ENCODE measurements at places on chromosomes 6 and 20.

GRCh38 chr6:108822401-108822800 lies 25.8 kb upstream of the ARMC2 start:
- no peak for DNase-seq

GRCh38 chr20:62150310-62150575 lies 6.7 kb downstream of the SS18L1 start:
- no peak for DNase-seq

GRCh38 chr20:63452341-63452740 lies 20.1 kb downstream of the KCNQ2 start:
- DNase-seq, result no peak

GRCh38 chr6:142155091-142155490 lies 8.0 kb downstream of the VTA1 start:
- no peak for DNase-seq

- DNase-seq, result no peak
These were observed 2.6 kb downstream of the CTSZ start for GRCh38 chr20:59004493-59004762.

- no peak for DNase-seq
These were observed 26.3 kb downstream of the ITCH start for GRCh38 chr20:34389206-34389953.

DNA sequence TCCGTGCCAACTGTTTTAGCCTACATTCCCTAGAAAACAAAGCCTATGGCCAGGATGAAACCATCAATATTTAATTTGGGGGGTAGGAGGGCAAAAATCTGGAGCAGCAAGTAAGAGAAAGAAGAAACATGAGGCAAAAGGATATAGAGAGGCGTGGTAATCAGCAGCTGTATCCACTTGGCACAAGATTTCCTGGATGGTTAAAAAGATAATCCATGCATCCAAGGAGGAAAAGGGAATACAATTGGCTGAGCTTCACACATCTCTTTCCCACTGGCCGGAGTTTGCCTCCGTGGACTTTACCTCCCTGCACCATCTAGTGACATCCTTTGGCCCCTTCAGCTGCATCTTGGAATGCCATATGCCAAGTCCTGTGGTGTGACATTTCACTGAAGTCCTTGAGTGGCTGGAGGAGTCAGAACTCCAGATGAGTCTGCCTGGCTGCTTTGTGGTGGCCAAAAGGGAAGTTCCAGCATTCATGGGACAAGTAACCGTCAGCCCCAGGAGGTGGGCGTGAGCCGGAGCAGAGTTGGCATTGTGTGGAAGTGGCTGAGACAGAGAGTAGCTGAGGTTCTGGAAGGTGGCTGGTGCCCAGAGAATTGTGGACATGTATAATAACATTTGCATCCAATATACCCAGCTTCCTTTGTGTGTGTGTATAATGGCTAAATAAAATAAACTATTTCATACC lies 13.7 kb upstream of the TMX4 start:
- no peak for DNase-seq

DNA sequence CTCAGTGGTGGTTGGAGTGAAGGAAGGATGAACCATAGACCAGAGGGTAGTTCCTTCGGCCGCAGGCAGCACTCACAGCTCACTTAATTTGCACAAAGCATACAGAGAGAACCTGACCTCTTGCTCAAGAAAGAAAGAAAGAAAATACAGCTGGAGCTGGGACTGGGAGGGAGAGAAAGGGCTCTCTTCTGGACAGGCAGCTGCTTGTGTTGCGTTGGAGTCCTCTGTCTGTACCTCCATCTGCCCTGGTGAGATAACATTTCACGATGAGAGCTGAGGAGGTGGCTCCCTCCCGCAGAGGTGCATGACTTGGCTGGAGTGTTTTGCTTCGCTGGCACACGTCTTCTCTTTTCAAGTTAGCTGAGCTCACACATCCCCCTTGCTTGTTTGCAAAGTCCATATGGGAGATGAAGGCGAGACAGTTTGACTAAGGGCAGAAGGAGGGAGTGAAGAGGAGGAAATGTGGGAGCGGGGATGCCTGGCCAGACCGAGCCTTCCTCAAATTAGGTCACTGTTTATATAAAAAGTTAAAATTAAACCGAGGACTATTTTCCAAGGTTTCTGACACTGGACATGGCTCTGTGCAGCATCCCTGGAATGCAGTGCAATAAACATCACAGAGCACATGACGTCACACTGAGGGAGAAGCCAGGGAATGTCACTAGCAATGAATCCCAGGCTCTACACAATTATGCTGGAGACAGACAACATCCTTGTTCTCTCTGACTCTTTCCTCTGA lies 359.4 kb downstream of the CD83 start:
- DNase-seq, result no peak

DNA sequence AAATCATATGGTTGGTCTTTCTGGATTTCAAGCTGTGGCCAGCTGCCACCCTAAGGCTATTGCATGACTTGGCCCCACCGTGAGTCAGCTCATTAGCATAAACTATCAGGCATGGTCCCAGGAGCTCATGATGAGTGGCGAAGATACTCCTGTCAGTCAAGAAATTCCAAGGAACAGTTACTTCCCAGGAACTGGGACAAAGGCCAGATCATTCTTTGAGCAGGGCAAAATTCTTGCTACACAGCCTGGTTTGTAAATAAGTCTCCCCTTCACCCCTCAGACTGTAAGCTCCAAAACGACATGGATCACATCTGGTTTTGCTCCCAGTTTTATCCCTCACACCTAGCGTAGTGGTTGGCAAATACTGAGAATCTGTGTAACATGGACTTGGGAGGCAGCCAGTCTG lies 33.0 kb upstream of the KIAA1586 start:
- peak; percentile 27 for DNase-seq

DNA sequence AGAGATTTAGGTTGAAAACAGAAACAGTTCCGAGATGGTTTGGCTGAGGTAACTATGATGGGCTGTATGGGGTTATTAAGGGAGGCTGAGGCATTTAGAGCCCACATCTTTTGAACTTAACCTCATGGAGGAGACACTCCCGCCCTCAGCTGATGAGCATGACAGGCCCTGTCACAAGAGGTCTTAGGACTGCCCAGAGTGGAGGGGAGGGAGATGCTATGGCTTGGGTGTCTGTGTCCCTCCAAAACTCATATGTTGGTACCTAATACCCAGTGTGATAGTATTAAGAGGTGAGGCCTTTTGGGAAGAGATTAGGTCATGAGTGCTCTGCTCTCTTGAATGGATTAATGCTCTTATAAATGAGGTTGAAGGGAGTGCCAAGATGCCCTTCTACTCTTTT lies 126.6 kb downstream of the CDC5L start:
- no peak for DNase-seq

DNA sequence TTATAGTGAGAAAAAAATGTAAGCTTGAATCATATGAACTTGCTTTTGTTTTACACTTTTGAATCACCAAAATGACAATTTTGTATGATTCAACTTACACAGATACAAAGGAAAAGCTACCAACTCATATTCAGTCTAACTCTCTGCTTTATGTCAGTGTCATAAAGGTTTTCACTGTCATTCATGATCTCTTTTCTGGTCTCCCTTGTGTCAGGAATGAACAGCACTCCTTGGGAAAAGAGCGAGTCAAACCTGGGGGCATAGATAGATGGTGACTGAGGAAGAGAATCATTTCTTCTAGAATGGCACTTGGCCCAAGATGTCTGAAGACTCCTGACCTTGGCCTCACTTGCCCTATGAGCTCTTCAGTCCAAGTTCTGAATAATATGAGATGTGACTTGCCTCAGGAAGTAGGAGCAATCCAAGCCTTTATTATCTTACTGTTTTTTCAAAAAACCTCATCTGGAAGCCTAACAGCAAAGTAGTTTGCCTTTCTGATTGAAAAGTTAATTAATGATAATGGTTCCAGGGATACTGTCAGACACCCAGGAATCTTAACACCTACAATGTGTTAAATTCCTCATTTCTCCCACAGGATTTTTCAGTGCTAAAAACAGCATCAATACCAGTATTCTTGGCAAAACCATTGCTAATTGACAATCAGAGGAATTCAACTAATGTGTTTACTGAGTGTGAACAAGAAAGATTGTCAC lies 270.0 kb upstream of the HSF2 start:
- DNase-seq, result no peak

GRCh38 chr6:112504621-112505020 lies 157.5 kb downstream of the RFPL4B start:
- DNase-seq, result no peak

GRCh38 chr6:31423550-31423949 lies 20.2 kb downstream of the MICA start:
- no peak for DNase-seq

GRCh38 chr6:46338131-46338530 lies 153.1 kb downstream of the RCAN2 start:
- no peak for DNase-seq

DNA sequence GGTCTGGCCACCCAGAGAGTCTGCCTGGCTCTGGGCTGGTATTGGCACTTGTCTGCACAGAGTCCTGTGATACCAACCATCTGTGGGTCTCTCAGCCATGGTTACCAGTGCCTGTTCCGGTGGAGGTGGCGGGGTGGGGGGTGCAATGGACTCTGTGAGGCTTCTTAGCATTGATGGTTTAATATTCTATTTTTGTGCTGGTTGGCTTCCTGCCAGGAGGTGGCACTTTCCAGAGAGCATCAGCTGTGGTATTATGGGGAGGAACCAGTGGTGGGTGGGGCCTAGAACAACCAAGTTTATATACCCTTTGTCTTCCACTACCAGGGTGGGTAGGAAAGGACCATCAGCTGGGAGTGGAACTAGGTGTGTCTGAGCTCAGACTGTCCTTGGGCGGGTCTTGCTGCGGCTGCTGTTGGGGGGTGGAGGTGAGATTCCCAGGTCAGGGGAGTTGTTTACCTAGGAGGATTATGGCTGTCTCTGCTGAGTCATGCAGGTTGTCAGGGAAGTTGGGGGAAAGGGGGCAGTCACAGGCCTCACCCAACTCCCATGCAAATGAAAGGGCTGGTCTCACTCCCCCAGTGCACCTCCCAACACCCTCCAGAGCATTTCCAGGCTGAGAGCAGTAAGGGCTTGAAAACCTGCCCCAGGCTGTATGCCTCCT lies 117.5 kb downstream of the FLRT3 start:
- DNase-seq, result no peak

GRCh38 chr6:48101290-48101689 lies 9.7 kb downstream of the PTCHD4 start:
- DNase-seq, result no peak

GRCh38 chr20:32966881-32967781 lies 37.1 kb downstream of the SUN5 start:
- DNase-seq, result no peak

- DNase-seq, result no peak
These were observed 139.4 kb downstream of the UST start for GRCh38 chr6:148885925-148886845.

DNA sequence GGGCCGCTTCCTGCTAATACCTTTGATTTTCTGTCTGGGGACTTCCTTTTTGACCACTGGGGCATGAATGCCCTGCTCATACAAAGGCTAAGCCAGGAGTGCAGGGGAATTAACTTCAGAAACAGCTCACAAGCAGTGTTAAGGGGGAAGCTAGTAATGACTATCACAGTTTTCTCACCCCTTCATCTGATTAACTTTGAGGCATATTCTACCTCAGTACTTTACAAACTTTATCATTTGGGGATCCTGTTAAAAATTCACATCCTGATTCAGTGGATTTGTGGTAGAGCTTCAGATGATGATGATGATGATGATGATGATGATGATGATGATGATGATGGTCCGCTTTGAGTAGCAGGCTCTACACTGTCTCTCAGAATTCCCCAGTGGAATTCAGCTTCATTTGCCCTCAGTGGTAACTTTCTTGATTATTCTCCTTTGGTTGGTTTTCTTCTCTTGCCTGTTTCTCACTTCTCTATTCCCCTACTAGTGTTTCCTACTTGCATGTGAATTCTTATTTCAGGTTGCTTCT lies 78.4 kb upstream of the TMEM170B start:
- no peak for DNase-seq

DNA sequence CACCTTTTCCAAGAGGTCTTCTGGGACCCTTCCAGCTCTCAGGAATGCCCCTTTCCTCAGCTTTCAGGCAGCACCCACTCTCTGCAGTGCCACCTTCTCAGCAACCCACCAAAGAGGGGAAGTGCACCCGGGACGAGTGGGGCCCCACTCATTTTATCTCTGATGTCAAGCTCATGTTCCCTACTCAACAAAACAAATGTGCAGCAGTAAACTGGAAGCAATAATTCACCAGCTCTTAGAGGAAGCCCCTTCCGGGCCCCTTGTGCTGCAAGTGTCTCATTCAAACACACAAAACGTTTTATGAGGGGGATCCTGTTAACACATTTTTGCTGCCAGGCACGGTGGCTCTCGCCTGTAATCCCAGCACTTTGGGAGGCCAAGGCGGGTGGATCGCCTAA lies 13.6 kb downstream of the GFOD1 start:
- no peak for DNase-seq
